ENCODE measurements at places on chromosomes 12 and 14. TPM values are rescaled to one million over a fixed set of nuclear protein-coding genes. Genes with fewer than 3 reads are reported as not detected.

The TAS2R14 gene
- 30.4 TPM for total RNA-seq

The NKX2-1 gene
- 1.6 TPM for total RNA-seq

The IGF1 gene
- total RNA-seq = 4.4 TPM

The SMARCC2 gene
- 149 TPM for total RNA-seq

The STXBP6 gene
- total RNA-seq = 13.8 TPM
